CD4-positive, alpha-beta T cell treated with Interleukin-17A for 4 hours (primary cell): ENCODE measurements at places on chromosomes 1 and 21.

GRCh38 chr21:26157801-26158200 is 12.8 kb downstream of the APP start:
- DNase-seq = no peak

GRCh38 chr1:226021401-226021800 is 22.3 kb upstream of the SDE2 start:
- no peak for DNase-seq

DNA sequence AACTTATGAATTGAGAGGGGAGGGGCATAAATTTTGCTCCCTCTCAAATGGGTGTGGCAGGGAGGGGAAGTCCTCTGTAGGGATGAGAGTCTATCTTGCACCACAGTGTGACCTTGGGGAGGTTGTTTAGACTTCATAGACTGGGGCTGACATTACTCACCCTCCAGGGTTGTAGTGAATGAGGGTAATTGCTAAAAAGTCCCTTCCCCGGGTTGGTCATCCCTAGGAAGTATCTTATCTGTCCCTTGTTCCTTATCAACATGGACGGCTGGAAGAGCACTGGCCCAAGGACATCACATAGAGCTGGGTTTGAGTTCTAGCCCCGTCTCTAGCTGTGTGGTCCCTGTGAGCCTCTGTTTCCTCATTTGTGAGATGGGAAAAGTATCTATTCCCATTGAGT is 52.4 kb upstream of the SLC2A1 start:
- no peak for DNase-seq

DNA sequence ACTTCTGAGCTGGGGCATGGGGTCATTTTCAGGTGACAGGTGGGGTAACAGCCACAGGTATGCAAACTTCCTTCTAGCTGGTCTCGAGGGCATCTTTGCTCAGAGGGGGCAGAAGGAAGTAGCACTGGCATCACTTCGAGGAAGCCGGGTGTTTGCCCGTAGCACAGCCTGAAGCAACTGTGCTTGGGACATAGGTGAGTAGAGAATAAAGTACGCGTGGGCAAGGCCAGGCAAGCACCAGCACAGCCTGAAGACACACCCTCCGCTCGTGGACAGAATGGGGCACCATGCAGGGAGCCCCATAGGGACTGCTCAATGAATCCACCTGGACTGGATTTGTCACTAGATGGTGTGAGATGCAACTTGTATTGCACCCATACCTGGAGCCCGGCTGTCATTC is 167.1 kb downstream of the KCNJ6 start:
- DNase-seq = no peak

GRCh38 chr1:67589519-67590233 is 95.3 kb upstream of the GADD45A start:
- DNase-seq = no peak

- DNase-seq = no peak
These were observed 20.9 kb downstream of the PHGDH start for GRCh38 chr1:119732465-119733168.

DNA sequence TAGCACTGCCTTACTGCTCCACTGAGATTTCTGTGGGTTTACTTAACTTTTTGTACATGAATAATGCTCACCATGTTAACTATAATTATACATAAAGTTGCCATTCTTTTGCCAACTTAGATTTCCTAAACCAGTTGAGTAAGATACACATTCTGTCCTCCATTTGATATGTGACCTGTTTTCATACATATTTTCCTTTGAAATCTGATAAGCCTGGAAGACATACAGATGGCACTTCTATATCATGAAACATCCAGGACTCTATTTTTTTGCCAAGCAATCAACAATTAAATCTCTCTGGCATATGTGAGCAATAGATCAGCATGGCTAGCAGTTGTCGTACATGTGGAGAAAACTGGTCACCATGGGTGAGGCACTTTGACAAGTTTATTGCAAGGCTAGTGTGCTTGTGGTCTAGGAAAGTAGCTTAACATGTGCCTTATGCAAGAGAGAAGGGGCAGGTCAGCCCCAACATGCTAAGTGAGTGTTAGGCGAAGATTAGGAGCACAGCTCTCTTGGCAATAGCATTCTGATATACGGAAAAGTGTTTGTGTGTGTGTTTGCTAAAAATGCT is 14.2 kb downstream of the PRRX1 start:
- DNase-seq = no peak

GRCh38 chr1:101748077-101748476 is 248.6 kb downstream of the OLFM3 start:
- DNase-seq = no peak

DNA sequence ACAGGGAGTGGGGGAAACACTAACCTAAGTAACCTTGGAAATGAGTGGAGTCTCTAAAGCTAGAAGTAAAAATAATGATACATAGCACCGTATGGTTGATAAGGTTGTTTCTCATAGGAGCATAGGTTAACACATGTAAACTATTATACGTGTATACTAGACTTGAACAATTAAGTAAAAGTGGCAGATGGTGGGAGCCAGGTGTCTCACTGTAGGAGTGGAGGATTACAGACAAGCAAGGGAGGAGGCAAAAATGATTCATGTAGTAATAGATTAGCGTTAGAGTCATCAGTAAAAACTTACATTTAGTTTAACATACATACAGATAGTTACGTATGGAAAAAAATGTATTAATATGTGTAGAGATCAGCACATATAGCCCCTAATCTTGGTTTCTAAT is 138.4 kb upstream of the DSCAM start:
- DNase-seq = no peak

- no peak for DNase-seq
These were observed 849.1 kb downstream of the USP25 start for GRCh38 chr21:16578912-16579311.

- no peak for DNase-seq
These were observed 1.1 kb upstream of the LYPD8 start for GRCh38 chr1:248756636-248757035.

DNA sequence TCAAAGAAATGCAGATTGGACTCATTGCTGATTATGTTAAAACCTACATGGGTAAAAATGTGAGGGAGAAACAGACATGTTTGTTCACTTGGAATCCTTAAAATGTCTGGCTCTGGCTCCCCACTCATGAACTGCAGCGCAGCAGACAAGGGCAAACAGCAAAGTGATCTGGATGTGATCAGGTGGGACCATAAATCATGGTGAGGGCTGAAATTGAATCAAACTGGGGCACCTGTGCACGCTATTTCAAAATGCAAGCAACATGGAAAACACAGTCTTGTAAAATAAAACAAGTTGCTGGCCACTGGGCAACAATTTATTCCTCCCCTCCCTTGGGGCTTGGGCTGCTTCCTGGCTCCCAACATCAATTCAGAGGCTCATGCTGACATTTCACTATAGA is 373.4 kb downstream of the SEC16B start:
- no peak for DNase-seq

- DNase-seq = no peak
These were observed 25.9 kb upstream of the TARDBP start for GRCh38 chr1:10986525-10986890.

DNA sequence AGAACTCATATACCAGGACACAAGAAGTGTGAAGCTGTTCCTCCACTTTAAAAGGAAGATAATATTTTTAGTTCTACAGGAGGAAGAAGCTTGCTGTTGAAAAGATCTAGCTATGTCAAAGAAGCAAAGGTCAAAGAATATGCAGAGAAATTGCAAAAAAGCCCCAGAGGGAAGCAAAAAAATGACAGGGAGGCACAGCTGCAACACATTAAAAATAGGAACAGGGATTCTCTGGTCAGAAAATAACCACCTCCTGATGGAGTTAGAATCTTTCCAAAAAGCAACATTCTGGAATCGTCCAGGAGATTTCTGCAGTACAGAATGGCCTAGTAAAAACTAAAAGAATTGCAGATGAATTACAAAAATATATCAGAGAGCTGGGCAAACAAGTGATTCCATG is 238.9 kb upstream of the PRMT6 start:
- no peak for DNase-seq

DNA sequence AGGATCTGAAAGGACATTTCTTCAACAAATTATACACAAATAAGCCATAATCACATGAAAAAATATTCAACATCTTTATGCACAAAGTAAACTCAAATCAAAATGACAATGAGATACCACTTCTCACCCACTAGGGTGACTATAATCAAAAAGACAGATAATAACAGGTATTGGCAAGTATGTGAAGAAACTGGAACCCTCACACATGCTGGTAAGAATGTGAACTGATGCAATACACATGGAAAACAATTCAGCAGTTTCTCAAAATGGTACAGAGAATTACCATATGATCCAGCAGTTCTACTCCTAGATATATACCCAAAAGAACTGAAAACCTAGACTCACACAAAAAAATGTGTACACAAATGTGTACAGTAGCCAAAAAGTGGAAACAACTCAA is 62.5 kb downstream of the CHD5 start:
- DNase-seq = no peak

GRCh38 chr1:21451981-21452411 is 12.1 kb downstream of the NBPF3 start:
- DNase-seq = no peak

DNA sequence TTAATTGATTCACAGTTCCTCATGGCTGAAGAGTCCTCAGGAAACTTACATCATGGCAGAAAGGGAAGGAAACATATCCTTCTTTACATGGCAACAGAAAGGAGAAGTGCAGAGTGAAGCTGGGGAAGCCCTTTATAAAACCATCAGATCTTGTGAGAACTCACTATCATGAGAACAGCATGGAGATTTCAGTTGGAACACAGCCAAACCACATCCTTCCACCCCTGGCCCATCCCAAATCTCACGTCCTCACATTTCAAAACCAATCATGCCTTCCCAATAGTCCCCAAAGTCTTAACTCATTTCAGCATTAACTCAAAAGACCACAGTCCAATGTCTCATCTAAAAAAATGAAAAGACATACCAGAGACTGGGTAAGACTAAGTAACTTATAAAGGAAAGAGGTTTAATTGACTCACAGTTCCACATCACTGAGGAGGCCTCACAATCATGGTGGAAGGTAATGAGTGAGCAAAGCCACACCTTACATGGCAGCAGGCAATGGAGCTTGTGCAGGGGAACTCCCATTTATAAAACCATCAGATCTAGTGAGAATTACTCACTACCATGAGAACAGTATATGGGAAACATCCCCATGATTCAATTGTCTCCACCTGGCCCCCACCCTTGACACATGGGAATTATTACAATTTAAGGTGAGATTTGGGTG is 105.2 kb downstream of the MRPL39 start:
- DNase-seq = no peak

- no peak for DNase-seq
These were observed 19.8 kb downstream of the PLA2G2D start for GRCh38 chr1:20099533-20099932.

- DNase-seq = peak; percentile 37
These were observed 109.4 kb downstream of the NRDC start for GRCh38 chr1:51768971-51769588.

- DNase-seq = no peak
These were observed 63.7 kb downstream of the ACOT7 start for GRCh38 chr1:6329851-6330250.

DNA sequence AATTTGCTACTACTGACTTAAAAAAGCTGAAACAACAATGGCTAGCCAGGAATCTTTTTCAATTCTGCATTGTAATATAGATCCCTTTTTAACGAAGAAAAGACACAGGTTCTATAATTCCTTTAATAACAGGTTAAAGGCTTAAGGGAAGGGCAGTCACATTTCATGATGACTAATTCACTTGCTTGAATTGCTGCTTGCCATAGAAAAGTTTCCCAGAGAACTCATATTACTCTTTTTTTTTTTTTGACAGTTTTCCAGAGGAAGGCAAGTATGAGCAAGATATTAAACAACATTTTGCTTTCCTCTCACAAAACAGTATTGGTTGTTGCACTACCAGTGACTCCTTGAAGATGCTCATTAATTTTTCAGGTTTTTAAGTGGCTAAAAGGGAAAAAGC is 60.9 kb downstream of the IL23R start:
- DNase-seq = no peak

DNA sequence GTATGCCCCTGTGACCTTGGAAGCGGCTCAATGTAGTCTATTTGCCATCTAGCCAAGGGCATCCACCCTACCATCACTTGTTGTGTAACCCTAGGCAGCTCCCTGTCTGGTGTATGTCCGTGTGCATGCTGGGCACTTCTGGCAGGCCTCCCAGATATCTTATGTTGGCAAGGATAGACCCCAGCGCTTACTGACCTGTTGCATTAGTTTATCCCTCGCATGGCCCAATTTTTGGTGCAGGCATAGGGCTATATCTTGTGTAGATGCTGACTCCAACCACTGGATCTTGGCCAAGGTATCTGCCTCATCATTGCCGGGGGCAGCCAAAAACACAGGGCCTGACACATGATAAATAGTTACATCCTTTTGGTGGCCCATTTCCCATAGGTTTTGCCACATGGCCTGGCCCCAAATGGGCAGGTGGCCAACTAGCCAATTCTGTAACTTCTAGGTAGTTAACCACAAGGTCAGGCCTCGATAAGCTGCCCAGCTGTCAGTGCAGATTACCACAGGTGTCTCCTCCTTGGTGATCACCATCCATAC is 14.0 kb upstream of the TBX19 start:
- DNase-seq = no peak

DNA sequence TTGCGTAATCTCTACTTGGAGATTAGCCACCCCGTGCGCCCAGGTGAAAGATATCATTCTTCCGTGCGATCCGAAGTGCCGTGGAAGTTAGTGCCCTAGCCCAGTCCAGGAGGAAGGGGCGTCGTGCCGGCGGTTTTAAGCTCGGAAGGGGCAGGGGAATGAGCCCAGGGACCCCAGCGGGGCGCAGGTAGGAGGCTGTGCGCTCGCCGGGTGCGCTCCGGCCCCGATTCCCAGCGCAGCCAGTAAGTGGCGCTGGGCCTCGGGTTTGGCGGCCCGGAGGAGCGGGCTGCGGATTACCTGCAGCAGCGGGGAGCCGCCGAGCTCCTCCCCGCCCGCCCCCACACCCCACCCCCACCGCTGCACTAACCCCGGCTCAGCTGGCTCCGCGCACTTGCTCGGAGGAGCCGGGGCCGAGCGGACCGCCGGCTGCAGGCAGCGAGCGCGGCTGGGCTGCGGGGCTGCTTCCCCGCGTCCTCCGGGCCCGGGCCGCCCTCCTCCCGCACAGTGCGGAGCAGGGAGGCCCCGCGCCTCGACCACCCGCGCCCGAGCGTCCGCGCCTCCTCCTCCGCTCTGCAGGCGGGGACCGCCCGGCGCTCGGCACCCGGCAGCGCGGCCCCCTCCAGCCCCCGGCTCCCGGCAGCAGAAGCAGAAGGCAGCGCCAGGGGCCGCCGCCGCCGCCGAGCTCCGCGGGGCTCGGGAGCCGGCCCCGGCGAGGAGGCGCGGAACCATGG is at the start of gene RYR2:
TSS of gene RYR2 (plus strand) at position 390 of the 731 bp plus-strand sequence. CDS start at position 728, 338 bp downstream.
- DNase-seq = no peak

DNA sequence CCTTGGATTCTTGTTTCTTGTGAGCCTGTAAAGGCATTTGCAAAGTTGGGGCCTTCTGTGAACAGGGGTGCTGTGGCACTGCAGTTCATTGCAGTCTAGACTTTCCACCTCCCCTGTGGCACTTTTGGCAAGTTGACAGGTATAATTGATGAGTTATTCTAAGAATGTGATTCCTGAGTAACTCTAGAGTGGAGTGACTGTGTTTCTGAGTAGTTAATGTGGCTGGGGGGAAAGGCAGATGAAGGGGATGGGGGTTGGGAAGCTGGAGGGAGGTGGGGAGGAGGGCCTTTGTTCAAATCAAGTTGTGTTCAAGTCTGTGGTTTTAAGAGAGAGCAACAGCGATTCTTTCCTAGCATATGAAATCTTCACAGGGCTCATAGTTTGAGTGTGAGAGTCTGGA is 32.9 kb downstream of the PBX1 start:
- no peak for DNase-seq
